COLO829 (cell line): ENCODE measurements at places on chromosomes 13 and 19.

DNA sequence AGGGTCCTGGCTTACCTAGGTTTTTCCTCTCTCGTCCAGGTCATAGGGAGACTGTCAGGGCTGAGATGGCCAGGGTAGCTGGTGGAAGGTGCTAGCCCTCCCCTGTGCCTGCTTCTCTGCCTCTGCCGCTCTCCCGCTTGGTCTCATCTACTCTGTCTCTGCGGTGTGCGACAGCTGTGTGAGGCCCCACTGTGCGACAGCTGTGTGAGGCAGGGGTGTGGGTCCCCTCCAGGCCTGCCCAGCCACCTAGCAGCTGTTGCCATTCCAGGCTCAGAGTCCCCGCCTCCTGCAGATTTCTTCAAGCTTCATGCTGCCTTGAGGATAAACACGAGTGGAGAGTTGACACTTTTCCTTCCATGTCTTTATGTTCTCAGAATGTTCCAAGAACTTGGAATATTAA, 53.0 kb downstream of the ARHGEF7 start:
- no peak for DNase-seq

GRCh38 chr19:52188822-52189734, 774 bp upstream of the PPP2R1A start:
- no peak for DNase-seq

DNA sequence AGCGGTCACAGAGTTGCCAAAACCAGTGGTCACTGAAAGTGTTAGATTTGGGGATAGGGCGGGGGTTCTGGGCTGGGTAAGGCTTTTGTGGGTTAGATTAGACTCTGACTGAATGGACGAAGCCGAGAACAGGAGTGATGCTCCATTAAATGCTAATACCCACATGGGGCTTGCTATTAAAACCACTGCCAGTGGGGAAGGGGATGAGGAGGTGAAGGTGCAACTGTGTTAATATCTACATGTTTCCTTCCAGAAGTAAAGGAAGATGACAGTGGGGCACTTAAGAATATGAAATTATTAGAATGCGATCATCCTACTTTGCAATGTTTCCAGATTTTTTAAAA, 573 bp upstream of the ZNF614 start:
- no peak for DNase-seq

DNA sequence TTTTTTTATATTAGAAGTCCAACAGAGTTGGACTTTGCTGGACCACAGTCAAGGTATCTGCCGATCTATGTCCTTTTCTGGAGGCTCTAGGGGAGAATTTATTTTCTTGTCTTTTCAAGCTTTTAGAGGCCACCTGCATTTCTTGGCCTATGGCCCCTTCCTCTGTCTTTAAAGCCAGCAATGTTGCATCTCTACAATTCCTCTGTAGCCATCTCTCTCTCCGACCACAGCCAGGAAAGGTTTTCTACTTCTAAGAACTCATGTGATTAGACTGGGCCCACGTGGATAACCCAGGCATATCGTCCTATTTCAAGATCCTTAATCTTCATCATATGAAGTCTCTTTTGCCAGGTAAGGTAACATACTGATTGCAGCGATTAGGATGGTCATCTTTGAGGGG, 43.5 kb upstream of the RGCC start:
- DNase-seq, result no peak

GRCh38 chr13:26220575-26220974, 1.5 kb downstream of the RNF6 start:
- DNase-seq, result peak; percentile 14

- no peak for DNase-seq
Observed at GRCh38 chr19:50548191-50549058, 19.8 kb downstream of the LRRC4B start.

GRCh38 chr13:44414716-44415115, 41.1 kb downstream of the SERP2 start:
- DNase-seq, result no peak

DNA sequence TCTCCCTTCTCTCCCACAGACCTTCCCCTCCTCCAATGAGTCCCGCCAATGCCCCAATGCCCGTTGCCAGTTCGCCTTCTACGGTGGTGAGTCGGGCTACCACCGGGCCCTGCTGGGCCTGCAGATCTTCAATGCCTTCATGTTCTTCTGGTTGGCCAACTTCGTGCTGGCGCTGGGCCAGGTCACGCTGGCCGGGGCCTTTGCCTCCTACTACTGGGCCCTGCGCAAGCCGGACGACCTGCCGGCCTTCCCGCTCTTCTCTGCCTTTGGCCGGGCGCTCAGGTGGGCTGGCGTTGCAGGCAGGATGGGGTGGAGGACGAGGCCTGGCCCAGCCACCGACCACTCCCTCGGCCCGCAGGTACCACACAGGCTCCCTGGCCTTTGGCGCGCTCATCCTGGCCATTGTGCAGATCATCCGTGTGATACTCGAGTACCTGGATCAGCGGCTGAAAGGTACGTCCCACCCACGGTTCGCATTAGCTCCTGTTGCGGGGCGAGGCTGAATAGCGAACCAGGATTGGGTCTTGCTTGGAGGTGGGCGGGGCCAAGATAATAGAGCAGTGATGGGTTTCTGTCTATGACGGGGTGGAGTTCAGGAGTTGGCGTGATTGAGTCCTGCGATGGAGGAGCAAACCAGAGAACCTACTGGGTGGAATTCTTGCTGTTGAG, 11.1 kb downstream of the SLC44A2 start:
- no peak for DNase-seq
